ENCODE measurements at places on chromosomes 16 and 17.
A peak's percentile ranks its signal among the peaks of the same experiment; 100 is the strongest.

- peak; percentile 8 for DNase-seq
These were observed 541 bp downstream of the ACACA start for GRCh38 chr17:37405955-37406634.

- DNase-seq, result no peak
These were observed 921 bp upstream of the CDR2 start for GRCh38 chr16:22375117-22375962.

GRCh38 chr17:36142235-36142634 is 34.2 kb downstream of the TBC1D3B start:
- DNase-seq, result no peak

DNA sequence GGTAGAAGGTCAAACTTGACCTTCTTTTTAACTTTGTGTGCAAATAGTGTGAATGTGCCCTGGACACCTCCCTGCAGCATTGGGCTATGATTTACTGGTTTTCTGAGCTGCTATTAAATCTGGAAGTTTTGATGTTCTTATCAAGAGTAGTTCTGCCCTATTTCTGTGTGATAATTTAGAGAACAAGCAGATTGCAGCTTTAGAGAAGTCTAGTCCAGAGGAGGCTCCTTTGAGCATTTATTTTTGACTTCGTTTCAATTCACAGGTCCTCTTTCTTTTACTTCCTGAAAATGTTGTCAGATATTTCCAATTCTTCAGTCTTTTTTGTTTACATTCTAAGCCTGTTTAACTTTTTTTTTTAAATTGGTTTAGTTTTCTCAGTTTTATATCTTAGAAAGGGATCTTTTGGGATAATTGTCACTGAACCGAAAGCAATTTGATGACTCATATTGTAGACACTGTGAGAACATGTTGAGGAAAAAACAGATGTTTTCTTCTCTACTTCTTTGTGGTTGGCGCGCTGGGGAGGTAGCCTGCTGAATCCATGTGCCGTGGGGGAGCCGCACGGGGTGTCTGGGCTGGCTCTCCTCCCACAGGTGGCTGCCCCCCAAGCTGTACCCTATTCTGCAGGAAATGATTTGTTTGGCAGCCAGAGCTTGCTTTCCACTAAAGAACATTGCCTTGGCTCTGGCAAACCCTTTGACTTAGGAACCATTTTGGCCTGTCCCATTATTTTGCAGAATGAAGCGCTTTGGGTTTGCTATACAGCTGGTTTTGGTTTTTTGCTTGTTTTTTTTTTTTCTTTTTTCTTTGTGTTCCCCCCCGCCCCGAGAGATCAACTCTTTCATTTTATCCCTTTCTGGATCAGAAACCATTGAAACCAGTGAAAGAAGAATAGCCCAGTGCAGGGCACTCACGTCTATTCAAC is 53.4 kb downstream of the MFSD11 start:
- no peak for DNase-seq

- no peak for DNase-seq
These were observed 38.4 kb downstream of the ADCY7 start for GRCh38 chr16:50304467-50305440.

DNA sequence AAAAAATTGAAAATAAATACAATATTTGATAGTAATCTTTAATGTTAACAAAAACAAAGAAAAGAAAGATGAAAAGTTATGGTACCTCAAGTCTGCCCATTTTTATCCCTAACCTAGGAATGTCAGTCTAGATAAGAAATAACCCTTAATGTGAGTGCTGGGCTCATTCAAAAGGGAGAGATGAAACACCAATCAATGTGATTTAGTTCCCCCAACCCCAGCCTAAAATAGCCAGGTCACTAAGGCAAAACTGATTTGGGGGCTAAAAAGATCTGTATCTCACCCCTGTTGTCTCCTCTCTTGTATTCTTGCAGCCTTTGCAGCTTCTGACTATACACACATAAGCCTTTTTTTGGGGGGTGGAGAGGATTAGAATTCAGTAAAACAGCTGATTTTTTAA is 3.2 kb upstream of the IGF2BP1 start:
- DNase-seq, result no peak

DNA sequence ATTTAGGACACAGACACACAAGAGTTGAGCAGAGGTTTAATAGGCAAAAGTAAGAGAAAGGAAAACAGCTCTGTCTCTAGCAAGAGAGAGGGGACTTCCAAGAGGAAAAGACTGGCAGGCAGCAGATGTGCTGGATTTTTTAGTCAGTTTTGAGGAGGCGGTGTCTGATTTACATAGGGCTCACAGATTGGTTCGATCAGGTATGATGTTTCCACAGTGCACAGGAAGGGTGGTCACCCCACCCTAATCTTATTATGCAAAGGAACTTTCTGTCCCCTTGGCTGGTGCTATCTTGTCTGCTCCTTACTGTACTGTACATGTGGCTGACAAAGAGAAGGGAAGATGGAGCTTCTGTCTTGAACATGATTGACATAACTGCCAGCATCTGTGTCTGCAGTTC is 25.3 kb downstream of the BFAR start:
- DNase-seq, result peak; percentile 72

DNA sequence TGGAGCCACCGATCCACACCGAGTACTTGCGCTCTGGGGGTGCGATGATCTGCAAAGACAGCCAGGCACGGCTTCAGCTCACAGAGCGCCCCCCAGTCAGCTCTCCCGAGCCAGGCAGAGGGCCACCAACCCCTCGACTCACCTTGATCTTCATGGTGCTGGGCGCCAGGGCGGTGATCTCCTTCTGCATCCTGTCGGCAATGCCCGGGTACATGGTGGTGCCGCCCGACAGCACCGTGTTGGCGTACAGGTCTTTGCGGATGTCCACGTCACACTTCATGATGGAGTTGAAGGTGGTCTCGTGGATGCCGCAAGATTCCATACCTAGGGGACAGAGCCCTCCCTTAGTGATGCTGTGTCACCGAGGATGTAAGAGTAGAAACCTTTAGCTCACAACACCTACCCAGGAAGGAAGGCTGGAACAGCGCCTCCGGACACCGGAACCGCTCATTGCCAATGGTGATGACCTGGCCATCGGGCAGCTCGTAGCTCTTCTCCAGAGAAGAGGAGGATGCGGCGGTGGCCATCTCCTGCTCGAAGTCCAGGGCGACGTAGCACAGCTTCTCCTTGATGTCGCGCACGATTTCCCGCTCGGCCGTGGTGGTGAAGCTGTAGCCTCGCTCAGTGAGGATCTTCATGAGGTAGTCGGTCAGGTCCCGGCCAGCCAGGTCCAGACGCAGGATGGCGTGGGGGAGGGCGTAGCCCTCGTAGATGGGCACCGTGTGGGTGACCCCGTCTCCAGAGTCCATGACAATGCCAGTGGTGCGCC is 1.6 kb downstream of the ACTG1 start:
- DNase-seq, result peak; percentile 31

- no peak for DNase-seq
These were observed 2.9 kb upstream of the WSB1 start for GRCh38 chr17:27290916-27291598.

GRCh38 chr16:66489385-66489784 is 60.5 kb downstream of the TK2 start:
- DNase-seq, result no peak

DNA sequence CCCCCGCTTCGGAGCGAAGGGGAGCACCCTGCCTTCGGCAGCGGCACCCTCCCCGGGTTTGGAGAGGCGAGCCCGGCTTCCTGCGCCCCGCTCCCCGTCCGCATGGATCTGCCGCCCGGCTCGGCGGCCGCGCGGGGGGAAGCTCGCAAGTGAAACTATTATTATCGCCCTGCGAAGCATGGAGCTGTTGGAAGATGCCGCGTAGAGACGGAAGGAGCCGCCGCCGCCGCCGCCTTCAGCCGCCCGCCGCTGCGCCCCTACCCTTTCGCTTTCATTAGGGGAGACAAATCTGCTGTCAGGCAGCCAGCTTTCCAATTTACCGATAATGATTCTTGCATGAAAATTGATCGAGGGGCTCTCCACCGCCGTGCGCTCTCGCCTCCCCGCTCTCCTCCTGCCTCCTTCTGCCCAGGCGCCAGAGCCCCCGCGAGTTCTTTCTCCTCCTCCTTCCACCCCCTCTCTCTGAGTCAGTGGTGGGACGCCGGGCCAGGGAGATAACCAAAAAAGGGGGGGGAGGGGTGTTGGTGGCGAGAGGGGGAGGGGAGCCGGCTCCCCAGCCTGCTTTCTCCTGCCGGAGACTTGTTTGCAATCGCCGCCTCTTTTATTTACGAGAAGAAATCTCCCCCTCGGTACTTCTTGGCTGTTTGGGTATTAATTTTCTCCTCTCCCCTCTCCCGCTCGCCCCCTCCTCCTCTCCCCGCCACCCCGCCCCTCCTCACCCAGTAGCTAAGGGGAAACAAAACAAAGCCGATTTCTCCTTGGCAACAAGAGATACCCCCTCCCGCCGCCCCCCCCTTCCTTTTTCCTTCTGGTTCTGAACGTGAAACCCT is 58.0 kb upstream of the GSE1 start:
- DNase-seq, result peak; percentile 64

- peak; percentile 21 for DNase-seq
These were observed 80.9 kb downstream of the GOSR1 start for GRCh38 chr17:30557916-30558685.

DNA sequence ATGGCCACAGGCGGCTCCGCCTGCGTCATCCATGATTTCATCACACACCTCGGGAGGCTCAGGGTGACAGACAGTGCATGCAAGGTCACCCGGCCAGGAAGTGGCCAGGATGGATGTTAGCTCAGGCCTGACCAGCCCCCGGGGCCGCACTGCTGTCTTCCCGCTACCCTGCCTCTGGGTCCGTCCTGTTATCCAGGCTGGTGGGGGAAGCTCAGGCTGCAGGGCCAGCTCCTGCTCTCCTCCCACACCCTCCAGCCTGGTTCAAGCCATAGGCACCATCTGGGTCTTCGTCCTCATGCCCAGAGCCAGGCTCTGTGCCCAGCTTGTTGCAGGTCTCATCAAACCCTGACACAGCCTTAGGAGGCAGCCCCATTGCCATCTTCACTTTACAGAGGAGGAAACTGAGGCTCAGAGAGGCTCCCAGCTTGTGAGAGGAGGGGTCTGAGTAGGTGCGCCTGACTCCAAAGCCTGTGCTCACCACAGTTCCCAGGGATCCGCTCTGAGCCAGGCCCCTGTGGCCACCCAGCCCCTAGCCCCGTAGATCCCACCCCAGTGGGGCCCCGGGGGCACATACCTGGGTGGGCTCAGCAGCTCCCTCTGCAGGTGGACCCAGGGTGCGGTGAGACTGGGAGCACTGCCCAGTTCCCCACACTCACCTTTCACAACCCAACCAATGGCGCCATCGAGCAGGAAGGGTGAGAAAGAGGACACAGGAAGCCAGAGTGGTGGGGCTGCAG is 412 bp upstream of the ADGRG3 start:
- DNase-seq, result peak; percentile 27

GRCh38 chr17:82408288-82408937 is 9.7 kb upstream of the HEXD start:
- DNase-seq, result peak; percentile 84

- no peak for DNase-seq
These were observed 21.6 kb upstream of the SMPD3 start for GRCh38 chr16:68469796-68470460.

- DNase-seq, result no peak
These were observed 336.7 kb downstream of the FOXL1 start for GRCh38 chr16:86914876-86915717.

DNA sequence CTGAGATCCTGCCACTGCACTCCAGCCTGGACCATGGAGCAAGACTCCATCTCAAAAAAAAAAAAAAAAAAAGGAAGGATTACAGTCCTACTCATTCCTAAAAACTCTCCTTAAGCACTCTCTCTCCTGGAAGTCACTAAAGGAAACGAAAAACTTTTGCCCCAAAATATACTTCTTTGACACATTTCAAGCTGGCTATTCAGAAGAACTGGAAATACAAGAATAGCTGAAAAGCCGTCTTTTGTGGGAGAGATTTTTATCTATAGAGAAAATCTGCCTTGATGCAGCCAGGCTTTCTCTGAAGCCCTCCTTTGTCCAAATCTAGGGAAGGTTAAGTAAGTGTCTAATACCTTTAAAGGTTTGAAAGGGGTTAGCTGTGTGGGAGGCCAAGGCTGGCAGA is 16.9 kb upstream of the MARVELD3 start:
- no peak for DNase-seq

DNA sequence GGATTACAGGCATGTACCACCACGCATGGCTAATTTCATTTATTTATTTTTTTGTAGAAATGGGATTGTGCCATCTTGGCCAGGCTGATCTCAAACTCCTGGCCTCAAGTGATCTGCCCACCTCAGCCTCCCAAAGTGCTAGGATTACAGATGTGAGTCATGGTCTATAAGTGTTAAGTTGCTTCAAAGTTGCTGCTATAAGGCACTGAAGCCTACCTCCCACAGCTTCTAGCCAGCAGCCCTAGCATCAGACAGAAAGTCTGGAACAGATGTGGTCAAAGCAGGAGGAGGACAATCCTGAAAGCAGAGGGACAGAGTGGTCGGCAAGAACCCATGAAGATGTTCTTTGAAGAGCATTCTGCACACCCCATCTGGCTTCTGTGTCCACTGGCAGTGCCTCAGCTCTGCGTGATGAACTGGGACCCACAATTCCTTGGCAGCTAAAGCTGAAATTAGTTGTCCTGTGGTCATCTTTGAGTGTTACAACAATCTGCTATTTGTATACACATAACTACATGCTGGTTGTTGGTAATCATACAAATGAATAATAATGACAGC is 11.2 kb downstream of the MAP3K14 start:
- peak; percentile 83 for DNase-seq

DNA sequence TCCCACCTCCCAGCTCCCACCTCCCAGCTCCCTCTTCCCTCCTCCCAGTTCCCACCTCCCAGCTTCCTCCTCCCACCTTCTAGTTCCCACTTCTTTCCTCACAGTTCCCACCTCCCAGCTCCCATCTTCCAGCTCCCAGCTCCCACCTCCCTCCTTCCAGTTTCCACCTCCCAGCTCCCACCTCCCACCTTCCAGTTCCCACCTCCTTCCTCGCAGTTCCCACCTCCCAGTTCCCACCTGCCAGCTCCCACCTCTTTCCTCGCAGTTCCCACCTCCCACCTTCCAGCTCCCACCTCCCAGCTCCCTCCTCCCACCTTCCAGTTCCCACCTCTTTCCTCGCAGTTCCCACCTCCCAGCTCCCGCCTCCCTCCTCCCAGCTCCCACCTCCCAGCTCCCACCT is 10.4 kb upstream of the MC1R start:
- DNase-seq, result no peak

DNA sequence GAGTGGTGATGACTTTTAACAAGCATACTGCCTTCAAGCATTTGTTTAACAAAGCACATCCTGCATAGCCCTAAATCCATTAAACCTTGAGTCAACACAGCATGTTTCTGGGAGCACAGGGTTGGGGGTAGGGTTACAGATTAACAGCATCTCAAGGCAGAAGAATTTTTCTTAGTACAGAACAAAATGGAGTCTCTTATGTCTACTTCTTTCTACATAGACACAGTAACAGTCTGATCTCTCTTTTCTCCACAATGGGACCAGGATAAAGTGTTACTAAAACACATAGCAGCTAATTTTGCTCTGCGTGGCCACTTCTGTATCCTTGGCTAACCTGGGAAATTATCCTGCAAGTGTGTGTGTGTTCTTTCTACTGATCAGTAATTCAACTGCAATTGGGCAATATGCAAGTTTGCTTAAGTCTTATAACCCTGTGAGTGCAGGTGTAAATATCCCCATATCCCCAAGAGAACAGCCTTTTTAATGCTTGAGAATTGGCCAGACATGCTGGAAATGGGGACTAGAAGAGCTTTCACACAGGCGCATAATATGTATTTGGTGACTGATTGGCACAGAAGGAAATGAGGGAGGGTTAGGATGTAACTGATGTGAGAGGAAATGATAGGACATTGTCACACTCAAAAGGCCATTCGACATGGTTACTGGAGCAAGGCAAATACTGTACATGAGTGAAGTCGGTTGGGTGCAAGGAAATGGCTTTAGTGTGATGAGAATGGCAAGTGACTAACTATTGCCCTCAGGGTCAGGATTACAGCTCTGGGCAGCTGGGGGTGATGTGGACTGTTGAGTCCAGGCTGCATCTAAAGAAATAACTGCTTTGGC is 10.8 kb upstream of the ANKS4B start:
- no peak for DNase-seq

Measured in LHCN-M2 (cell line).